ENCODE measurements at places on chromosomes 7 and 10.
A peak's percentile ranks its signal among the peaks of the same experiment; 100 is the strongest.

- no peak for DNase-seq
Measured at GRCh38 chr7:20442951-20443350, 112.3 kb downstream of the ITGB8 start.

- no peak for DNase-seq
Measured at GRCh38 chr7:88600695-88601094, 158.8 kb upstream of the ZNF804B start.

DNA sequence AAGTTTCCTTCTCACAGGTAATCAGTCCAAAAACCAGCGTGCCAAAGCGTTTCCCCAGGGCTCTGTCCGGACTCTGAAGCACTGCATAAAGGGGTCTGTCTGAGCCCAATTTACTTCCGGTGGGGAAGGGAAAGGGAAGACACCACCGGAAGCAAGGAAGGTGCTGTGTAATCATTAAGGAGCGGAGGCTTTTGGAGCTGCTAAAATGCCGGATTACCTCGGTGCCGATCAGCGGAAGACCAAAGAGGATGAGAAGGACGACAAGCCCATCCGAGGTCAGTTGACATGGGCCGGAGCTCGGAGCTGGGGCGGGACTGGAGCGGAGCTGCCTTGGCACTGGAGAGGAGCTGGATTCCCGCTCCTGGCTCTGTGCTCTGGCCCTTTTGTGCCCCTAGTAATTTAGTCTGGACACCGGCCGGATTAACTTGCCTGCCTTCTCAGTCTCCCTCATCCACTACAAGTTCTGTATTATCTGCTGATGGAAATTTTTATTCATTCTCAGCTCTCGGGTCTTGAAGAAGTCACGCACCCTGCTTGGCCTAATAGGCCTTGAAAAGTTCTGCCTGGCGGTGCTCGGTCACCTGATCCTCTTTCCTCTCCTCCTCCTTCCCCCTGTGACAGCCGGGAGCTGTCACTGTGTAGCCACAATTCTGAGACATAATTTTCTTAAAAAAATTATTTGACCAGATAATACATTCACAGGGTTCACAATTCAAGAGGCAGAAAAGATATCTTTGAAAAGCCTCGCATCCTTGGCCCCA is at the start of gene PSMC2:
Gene PSMC2, plus strand, starts transcription at position 137 of the 761 bp plus-strand sequence. Its CDS starts 69 bp downstream, at position 206.
- peak; percentile 80 for DNase-seq

DNA sequence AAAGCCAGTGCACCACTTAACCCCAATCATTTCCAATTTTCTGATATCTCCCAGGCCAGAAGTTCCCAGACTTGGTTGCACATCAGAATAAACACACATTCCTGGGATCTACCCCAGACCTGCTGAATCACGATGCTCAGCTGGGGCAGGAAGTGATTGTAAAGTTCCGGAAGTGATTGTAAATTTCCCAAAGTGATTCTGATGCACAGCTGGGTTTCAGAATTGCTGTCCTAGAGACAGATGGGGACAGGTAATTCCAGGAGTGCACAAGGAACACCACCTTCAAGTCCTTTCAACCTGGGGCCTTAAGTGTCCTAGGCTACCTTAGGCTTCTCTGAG is 104.2 kb upstream of the EEPD1 start:
- DNase-seq, result no peak

DNA sequence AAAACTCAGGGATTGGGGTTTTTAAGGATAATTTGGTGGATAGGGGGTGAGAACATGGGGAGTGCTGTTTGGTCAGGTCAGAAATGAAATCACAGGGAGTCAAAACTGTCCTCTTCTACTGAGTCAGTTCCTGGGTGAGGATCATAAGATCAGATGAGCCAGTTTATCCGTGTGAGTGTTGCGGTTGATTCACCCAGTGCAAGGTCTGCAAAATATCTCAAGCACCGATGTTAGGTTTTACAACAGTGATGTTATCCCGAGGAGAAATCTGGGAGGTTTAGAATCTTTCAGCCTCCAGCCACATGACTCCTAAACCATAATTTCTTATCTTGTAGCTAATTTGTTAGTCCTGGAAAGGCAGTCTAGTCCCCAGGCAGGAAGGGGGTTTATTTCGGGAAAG is 31.7 kb upstream of the AGR2 start:
- DNase-seq, result no peak

GRCh38 chr7:50499092-50499491 is 48.9 kb upstream of the FIGNL1 start:
- no peak for DNase-seq

- no peak for DNase-seq
Measured at GRCh38 chr7:105350906-105351305, 37.8 kb downstream of the SRPK2 start.

DNA sequence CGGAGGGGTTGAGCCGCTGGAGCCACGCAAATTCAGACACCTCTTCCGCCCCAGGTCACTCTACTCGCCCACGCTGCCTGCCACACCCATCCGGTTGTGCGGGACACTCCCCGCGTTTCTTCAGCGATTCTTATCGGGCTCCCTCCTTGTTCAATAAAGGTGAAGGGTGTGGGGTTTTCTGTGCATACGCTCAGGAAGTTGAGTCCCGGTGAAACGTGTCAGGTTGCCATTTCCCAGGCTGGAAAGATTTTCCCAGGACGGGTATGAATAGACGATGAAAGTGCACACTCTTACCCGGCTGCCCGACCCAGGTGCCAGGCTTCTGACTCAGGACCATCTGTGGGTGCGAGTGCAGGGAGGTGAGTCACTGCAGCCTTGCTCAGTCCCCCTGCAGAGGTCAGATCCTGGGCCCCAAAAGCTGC is 22.0 kb downstream of the KLF6 start:
- no peak for DNase-seq

DNA sequence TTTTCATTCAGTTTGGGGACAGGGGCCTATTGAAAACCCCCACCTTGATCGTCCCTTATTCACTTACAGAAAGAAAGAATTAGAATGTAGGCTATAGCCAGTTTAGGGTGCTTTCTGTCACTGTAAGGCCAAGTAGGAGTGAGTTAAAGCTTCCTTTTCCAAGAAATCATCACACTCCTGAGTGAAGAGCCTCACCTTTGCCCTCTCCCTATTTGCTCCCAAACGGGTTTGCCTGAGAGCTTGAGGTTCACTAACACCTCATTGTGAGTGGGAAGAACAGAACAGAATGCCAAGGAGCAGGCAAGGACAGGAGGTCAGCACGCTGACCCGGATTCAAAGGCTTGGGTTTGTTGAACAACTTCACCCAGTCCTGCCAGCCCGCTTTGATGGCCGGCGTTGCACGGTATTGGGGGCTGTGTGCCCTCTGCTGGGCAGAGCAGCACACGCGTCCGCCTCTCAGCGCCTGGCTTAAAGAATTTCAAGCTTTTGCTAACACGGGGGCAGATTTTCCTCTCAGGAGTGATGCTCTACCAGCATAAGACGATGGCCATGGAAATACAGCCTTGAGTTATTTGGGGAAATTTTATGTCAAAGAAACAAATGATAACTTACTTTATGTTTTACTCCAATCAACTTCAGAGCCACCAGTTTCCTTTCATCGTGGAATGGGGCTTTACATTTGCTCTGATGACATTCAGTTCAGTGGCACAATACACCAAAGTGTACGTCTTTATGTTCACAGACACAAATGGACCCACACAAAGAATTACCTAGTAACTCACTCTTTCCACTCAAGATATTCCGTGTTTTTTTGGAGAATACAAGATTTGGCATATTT is 470.0 kb downstream of the SUGCT start:
- DNase-seq, result no peak

DNA sequence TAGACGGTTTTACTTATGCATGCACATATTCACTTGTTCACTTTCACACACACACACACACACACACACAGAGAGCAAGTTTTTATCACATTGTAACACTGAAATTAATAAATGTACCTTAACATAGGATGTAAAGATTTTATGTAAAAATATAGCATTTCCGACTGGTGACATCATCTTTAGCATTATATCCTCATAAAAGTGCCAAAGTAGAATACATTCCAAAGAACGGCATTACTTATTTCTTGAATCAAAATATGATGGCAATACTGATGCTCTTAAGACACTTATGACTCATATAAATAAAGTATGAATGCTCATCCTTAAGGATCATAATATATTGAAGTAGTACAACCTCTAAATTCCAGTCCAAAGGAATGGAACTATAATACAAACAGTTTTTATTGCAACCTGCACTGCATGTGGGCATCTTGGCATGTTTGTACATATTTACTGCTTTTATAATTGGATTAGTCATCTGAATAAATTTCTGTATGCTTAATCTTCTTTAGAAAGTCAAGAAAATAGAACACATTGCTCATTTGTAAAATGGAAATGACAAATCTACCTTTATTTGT is 290.0 kb upstream of the SEMA3A start:
- no peak for DNase-seq

GRCh38 chr7:28036696-28037095 is 143.9 kb downstream of the JAZF1 start:
- DNase-seq, result no peak

GRCh38 chr10:72370201-72370722 is 15.5 kb upstream of the DNAJB12 start:
- no peak for DNase-seq

DNA sequence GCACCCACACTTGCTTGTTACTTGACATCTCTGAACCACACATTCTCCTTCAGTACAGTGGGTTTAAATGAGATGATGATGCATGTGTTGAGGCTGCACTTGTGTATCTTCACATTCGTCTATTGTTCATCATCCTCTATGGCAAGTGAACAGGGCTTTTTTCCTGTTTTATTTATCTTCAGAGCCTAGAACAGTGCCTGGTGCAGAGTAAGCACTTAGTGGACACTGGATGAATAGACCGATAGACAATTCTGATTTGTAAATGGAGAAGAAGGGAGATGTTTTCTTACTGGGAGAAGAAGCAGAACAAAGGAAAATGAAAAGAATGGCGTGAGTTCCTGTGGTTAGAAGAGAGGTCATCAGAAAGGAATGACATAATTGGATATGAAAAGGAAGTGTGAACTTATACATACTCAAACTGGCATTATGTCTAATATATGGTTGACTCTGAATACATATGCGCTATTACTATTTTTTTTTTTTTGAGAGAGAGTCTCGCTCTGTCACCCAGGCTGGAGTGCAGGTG is 99.7 kb downstream of the AVL9 start:
- DNase-seq, result no peak

GRCh38 chr7:131723926-131724325 is 167.5 kb upstream of the PODXL start:
- DNase-seq, result no peak

- DNase-seq, result no peak
Measured at GRCh38 chr10:31749301-31749700, 179.3 kb downstream of the ARHGAP12 start.

GRCh38 chr7:34341326-34341725 is 316.7 kb upstream of the NPSR1 start:
- DNase-seq, result no peak

DNA sequence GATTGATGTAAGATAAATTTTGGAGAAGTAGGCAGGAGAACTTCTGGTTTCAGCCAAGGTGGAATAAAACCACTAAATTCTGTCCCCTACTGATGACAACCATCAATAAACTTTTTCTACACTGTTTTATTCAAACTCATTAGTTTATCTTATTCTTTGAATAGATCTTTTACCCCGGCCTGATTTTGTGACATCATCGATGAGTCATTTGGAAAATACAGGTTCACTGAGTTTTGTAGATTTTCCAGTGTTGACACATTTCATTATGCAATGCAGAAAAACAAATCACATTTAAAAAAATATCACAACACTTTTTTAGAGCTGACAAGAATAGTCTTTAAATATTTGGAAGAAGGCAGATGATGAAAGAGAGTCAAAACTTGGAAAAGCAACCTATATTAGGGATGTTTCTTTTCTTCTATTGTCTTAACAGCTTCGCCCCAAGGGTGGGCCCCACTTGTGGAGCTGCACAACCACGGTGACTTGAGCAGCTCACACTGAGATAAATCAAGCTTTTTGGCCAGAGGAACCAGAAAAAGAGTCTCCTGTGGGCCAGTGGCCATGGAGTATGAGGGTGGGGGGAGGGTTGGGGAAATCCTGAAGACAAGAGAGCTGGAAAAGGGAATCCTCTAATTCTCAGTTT is 112.8 kb downstream of the PTEN start:
- no peak for DNase-seq

DNA sequence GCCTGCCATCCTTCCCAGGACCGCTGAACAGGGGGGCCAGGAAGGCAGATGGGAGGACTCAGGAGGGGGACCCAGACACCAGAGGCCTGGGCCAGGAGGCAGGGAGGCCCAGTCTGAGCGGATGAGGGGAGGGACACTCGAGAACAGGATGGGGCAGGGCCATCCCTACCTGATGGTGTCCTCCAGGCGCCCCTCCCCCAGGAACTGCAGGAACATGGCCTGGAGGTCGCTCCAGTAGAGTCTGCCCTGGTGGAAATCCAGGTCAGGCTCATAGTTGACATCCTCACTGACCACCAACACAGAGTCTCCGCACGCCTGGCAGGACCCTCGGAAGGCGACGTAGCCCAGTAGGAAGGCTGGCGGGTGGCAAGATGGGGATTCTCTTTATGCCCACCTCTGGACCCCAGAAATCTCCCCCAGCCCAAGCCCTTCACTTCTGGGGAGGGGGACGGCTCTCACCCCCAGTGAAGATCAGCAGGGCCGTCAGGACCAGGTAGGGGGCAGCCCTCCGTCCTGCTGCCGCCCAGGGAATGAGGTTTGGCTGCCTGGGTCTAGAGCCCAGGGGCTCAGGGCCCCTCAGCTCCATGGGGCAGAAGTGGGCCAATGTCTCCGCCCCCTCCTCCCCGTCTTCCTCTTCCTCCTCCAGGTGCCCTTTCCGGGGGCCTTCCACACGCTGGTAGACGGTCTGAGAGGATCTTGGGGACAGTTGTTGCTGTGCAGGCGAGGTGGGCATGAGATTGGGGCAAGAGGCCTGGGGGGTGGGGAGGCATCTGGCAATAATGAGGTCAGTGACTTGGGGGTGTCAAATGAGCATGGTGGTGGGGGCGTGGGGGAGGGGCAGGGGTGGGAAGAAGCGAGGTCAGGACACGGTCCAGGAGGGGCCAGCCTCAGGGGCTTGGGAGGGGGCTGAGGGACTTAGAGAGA is 573 bp downstream of the TFR2 start:
- no peak for DNase-seq

DNA sequence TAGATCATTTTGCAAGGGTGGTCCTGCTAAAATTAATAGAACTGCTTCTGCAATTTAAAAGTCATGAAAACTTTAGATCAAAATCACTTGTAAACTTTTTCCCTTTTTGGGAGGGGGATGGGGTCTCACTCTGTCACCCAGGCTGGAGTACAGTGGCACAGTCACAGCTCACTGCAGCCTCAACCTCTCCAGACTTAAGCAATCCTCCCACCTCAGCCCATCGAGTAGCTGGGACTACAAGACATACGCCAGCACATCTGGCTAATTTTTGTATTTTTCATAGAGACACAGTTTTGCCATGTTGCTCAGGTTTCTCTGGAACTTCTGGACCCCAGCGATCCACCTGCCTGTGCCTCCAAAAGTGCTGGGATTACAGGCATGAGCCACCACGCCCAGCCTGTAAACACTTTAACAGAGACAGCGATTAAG is 79.7 kb downstream of the LRRC17 start:
- no peak for DNase-seq

DNA sequence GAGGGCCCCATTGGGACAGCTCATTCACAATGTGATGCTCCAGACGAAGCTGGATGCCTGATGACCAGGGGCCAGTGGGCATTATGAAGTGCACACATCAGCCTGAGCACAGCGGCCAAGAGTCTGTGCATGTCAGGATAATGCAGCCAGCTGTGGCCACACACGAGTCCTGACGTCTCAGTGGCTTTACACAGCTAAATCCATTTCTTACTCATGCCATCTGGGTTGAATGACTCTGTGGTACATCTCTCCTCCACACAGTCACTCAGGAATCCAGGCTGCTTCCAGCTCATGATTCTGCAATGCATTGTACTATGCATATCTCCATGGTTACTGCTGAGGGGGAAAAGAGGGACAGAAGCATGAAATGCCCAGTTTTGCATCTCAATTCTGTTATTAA is 123.6 kb downstream of the PRLHR start:
- DNase-seq, result no peak
